ENCODE measurements at places on chromosomes 16 and 17.

GRCh38 chr16:11637320-11637719 is 30.9 kb upstream of the SNN start:
- peak; percentile 34 for DNase-seq

DNA sequence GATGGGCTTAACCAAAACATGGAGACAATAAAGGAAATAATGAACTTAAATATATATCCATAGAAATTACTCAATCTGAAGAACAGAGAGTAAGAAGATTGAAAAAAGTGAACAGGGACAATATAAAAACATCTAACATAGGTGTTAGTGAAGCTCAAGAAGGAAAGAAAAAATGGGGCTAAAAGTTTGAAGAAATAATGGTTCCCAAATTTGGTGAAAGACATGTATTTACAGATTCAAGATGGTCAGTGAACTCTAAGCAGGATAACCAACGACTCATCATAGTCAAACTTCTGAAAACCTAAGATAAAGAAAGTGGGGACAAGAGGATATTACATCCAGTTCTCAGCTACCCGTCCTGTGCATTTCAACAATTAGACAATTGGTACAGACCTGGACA is 22.6 kb downstream of the SDK2 start:
- no peak for DNase-seq

- peak; percentile 82 for DNase-seq
Measured at GRCh38 chr17:74369221-74369620, 1.9 kb downstream of the GPR142 start.

DNA sequence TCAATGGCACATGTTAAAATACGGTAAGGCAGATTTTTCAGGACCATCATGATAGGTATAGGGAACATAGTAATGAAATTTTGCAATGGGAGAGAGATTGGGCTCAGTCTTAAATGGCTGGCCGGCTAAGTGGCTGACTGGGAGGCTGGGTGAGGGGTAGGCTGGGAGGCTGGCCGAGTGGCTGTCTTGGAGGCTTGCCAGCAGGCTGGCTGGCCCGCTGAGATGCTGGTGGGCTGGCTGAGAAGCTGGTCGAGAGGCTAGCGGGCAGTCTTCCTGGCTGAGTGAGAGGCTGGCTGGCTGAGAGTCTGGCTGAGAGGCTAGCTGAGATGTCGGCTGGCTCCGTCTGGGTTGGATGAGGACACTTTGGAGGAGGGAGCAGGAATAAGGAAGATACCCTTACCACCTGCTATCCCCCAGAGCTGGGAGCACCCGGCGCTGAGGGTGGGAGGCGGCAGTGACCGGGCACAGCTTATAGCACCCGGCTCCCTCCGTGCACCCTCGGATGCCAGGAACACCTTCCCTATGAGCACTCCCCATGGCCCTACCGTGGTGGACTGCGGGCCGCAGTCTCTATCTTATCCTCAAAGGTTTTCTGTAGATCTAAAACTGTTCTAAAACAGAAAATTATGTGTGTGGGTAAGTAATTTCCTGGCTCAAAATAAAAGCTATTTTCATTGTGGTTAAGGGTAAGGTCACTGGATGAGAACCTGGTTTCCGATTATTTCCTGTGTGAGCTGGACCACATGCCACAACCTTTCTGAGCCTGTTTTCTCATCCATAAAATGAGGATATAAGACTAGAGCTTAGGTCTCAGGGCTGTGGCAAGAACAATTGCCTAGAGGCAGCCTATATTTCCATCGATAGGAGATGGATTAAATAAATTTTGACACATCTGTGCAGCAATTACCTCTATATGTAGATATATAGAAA is 34.5 kb upstream of the TMC5 start:
- no peak for DNase-seq

DNA sequence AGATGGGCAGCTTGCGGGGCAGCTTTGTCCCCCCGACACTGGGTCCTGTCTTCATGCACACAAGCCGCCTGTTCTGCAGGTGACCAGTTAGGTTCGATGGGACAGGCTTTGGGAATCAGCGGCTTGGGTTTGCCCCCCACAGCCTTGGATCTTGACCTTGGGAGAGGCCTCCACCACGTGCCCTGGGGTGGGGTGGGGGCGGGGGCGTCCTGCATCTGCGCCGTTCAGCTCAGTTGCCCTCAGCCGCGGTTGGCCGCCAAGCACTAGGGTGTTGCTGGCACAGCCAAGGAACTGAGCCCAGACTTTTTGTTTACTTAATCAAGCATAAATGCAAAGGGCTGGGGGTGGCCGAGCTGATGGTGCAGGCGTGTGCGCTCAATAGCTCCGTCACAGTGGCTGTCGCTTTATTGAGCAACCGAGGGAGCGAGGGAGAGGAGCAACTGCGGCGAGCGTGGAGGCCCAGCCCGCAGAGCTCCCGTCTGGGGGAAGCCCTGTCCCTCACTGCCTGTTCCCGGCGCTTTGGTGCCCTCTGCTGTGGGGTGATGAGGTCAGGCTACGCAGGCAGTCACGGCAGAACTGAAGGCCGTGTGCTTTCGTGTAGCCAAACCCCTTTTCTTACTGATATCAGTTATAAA is 33.9 kb downstream of the JPH3 start:
- DNase-seq = peak; percentile 84

- DNase-seq = no peak
Measured at GRCh38 chr16:66346221-66346620, 20.3 kb upstream of the CDH5 start.

DNA sequence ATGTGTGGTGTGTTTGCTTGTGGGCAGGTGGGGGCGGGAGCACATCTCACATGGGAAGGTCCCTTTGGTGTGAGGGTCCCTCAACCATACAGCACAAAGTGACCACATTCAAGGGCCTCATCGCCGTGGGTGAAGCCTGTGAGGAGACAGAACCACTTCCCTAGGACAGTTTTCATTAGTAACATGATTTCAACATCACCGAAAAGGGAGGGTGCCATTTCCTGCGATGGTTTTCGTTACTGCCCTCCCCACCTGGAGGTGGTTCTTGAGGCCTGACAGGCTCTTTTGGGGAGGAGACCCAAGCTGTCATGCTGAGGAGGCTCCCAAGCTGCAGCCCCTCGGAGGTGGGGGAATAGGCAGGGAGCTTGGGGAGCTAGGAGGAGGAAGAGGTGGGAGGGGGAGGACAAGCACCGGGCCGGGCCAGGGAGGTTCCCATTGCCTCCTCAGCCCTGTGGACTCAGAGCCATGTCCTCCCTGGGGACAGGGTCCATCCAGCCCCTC is 9.5 kb downstream of the CD300LB start:
- no peak for DNase-seq

- no peak for DNase-seq
Measured at GRCh38 chr17:52120465-52120864, 38.0 kb downstream of the CA10 start.

- DNase-seq = no peak
Measured at GRCh38 chr17:73531158-73531557, 113.1 kb downstream of the SDK2 start.

DNA sequence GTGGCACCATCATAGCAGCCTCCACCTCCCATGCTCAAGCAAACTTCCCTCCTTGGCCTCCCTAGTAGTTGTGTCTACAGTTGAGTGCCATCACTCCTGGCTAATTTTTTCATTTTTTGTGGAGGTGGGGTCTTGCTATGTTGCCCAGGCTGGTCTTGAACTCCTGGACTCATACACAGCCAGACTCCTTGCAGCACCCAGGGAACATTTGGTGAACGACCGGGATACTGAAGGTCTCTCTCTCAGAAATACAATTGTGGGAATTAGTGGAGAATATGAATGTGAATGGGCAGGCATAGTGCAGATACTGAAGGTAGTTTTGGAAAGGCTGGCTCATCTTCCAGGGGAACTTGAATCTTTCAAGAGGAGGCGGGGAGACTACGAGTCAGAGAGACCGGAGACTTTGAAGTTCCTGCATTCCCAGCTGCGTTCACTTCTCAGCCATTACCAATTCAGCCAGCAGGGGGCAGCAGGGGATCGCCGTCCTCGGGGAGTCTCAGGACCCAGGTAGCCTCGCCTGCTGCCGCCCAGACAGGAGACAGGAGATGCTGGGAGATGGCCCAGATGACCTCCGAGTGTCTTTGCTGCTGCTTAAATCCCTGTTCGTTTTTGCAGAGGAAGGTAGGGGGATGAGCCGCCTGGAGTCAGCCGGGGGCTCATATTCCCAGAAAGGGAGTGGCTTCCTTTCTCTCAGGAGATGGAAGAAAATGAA is 68.6 kb downstream of the HAPSTR1 start:
- DNase-seq = peak; percentile 90

GRCh38 chr17:8806926-8807550 is 7.9 kb upstream of the MFSD6L start:
- DNase-seq = peak; percentile 23

- DNase-seq = no peak
Measured at GRCh38 chr16:73190688-73191659, 143.0 kb upstream of the ZFHX3 start.

DNA sequence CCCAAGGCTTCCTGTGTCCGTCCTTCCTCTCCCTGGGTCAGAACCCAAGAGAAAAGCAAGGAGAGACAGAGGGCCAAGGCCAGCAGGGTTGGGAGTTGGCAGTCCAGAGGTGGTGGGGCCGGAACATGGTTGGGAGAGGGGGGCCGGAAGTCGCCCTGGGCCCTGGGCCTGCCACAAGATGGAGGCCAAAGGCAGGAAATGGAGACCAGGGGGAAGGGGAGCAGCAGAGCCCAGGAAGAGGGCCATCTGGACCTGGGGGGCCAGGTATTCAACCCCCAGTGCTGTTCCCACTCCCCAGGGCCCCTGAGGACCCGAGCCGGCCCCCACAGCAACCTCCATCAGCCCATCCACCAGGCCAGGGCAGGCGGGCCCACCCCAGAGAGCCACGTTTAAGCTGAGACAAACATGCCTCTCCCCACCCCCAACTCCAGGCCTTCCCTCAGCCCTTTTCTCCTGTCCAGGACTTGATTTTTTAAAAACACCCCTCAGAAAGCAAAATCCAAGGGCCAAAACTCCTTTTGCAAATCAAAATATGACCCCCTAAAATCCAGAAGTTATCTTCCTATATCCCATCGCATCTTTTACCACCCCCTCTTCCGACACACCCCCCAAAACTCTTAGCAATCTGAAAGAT is 4.4 kb upstream of the BCL6B start:
- DNase-seq = no peak

DNA sequence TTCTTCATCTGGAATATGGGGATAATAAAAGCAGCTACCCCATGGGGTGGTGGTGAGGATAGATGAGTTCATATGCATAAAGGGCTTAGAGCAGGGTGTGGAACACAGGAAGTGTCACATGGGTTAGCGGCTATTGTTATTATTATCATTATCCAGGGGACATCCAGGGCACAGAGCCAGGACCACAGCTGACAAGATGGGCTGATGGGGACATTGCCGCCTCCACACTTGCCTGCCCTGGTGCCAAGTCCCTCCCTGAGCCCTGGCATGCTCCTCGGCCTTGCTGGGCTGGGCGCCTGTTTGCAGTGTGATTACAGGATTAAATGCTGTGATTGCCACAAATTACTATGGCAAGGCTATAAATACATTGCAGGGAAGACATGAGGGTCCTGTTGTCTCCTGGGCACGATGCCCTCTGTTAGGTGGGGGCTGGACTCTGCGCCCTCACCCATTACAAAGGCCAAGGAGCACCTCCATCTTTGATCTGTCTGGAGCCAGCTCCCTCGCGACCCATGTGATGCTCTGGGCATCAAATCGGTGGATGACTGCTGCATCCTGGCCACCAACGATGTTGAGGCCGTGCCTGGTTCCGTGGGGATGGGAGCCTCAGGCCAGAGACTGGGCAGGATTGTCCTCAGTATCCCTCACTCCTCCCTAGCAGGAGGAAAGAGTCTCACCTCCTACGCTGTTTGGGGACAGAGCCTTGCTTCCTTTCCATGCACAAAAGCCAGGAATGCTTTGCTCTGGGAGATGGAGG is 43.2 kb downstream of the PIMREG start:
- no peak for DNase-seq
